ENCODE measurements at places on chromosomes 12 and 14. TPM values are rescaled to one million over a fixed set of nuclear protein-coding genes. Genes with fewer than 3 reads are reported as not detected.

- no peaks in the 10 kb centered on the region for H3K27me3 ChIP-seq
- H3K4me3 ChIP-seq = no peak overlapping the region
- H3K4me1 ChIP-seq = no peaks in the 10 kb centered on the region
- DNase-seq = no peak
Measured at GRCh38 chr14:66383771-66384170, 102.4 kb upstream of the CCDC196 start.

DNA sequence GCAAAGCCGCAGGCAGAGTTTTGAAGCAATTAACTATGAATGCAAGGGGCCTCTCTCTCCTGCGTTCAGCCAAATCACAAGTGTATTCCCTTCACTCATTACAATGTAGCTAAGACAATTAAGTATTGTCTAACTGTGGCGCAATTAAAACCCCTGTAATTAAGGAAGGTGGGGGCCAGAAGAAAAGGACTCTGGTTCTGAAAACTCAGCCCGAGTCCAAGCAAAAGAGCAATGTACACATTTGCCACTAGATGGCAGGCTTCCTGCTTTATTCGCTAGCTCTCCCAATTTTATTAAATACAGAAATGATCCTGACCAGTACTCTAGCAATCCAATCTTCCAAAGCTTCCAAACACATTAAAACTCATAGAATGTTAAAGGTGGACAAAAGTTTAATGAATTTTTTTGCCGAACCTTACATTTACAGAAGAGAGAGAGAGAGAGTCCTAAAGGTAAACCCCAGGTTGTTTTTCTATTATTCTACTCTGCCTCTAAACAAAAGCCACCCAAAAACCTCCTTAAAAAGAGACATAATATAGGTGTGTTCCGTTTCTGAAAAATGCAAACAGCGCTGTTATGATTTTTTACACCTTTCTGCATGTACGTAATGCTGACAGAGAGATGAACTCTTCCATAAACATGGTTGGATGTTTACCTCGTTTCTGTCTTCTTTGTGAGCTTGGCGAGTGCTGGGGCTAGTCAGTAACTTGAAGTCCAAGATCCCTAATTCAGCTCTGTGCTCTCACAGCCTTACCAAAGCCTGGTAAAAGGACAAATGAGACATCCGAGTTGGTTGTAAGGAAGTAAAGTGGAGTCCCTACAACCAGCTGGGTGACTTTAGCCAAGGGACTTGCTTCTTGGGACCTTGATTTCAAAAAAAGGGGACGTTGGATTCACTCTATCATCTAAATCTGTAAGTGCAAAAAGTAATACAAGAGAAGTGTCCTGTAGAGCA lies 50.9 kb upstream of the VASH1 start:
- no peak for DNase-seq
- H3K27me3 ChIP-seq = no peaks in the 10 kb centered on the region
- no peaks in the 10 kb centered on the region for H3K36me3 ChIP-seq
- H3K4me3 ChIP-seq = no peak overlapping the region
- no peaks in the 10 kb centered on the region for H3K4me1 ChIP-seq

GRCh38 chr12:26830783-26831551 lies 2.0 kb downstream of the ITPR2 start:
- no peaks in the 10 kb centered on the region for H3K36me3 ChIP-seq
- H3K27me3 ChIP-seq = no peaks in the 10 kb centered on the region
- H3K27ac ChIP-seq = no peak overlapping the region
- DNase-seq = no peak

- H3K27ac ChIP-seq = no peak overlapping the region
- H3K36me3 ChIP-seq = no peaks in the 10 kb centered on the region
Measured at GRCh38 chr14:56082880-56083279, 35.3 kb upstream of the PELI2 start.

GRCh38 chr12:94566345-94566744 lies 84.0 kb downstream of the TMCC3 start:
- no peak overlapping the region for H3K4me3 ChIP-seq
- H3K4me1 ChIP-seq = no peaks in the 10 kb centered on the region
- H3K27ac ChIP-seq = no peak overlapping the region

DNA sequence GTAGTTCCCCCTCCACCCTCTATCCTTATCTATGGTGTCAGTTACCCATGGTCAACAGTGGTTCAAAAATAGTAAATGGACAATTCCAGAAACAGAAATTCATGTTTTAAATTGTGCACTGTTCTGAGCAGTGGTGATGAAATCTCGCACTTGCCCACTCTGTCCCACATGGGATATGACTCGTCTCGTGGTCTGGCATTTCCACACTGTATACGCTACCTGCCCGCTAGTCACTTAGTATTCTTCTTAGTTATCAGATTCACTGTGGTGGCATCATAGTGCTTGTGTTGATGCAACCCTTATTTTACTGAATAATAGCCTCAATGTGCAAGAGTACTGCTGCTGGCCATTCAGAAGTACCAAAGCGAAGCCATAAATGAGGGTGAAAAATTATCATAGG lies 507.0 kb downstream of the SNAPC1 start:
- DNase-seq = no peak
- no peaks in the 10 kb centered on the region for H3K27me3 ChIP-seq
- no peak overlapping the region for H3K4me3 ChIP-seq
- H3K36me3 ChIP-seq = no peaks in the 10 kb centered on the region
- no peak overlapping the region for H3K27ac ChIP-seq

The TMEM19 gene
- total RNA-seq = 35.0 TPM

Measured in left lung (tissue), 14 donors.